ENCODE measurements at places on chromosomes 16 and 17. TPM values are rescaled to one million over a fixed set of nuclear protein-coding genes. Genes with fewer than 3 reads are reported as not detected.

GRCh38 chr17:60060474-60060873 lies 18.2 kb downstream of the HEATR6 start:
- H3K27ac ChIP-seq, result no peak overlapping the region
- H3K36me3 ChIP-seq, result no peaks in the 10 kb centered on the region
- H3K27me3 ChIP-seq, result no peaks in the 10 kb centered on the region
- no peak for DNase-seq

GRCh38 chr16:46582313-46582712 lies 38.9 kb downstream of the SHCBP1 start:
- H3K4me3 ChIP-seq, result no peak overlapping the region
- H3K27me3 ChIP-seq, result no peaks in the 10 kb centered on the region
- no peak for DNase-seq
- H3K27ac ChIP-seq, result no peak overlapping the region
- H3K36me3 ChIP-seq, result no peaks in the 10 kb centered on the region

GRCh38 chr17:59621771-59622170 lies 2.1 kb downstream of the CLTC start:
- H3K27ac ChIP-seq, result no peak overlapping the region
- no peak for DNase-seq
- no peaks in the 10 kb centered on the region for H3K27me3 ChIP-seq
- peak overlapping the region; percentile 97 for H3K4me3 ChIP-seq
- peaks cover 6% of the 10 kb centered on the region for H3K4me1 ChIP-seq

DNA sequence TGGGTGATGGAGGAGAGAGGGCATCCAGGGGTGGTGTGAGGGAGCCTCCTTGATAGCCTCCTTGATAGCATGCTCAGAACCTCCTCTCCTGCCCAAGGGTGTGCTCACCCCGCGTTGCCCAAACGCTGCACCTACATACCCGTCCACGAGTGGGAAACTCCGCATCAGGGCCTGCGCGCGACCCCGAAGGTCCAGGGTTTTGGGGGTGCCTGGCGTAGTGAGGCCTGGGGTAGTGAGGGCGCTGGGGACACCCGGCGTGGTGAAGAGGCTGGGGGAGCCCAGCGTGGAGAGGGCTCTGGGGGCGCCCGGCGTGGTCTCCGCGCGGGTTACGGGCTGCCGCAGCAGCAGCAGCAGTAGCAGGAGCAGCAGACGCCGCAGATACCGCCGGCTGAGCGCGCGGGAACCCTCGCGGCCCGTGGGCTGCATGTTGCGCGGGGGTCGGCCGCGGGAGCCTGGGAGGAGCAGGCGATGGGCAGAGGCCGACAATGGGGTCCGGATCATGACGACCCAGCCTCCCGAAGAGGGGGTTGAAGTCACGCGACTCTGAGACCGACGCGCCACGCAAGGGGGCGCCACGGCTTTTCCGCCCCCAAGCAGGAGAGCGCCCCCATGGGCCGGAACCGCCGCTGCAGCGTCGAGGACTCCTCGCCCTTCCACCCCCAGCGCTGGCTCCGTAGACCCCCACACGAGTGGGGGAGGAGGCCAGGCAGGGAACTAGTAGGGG lies at the start of gene DPEP3:
Gene DPEP3 (minus strand): TSS at position 545 of the 724 bp plus-strand sequence. CDS start 119 bp downstream, at position 426.
- no peaks in the 10 kb centered on the region for H3K27me3 ChIP-seq
- H3K4me3 ChIP-seq, result no peak within 1 kb of the TSS
- no peaks in the 10 kb centered on the region for H3K36me3 ChIP-seq
- no peak for DNase-seq
- no peak within 1 kb of the TSS for H3K27ac ChIP-seq

- no peaks in the 10 kb centered on the region for H3K36me3 ChIP-seq
- H3K27me3 ChIP-seq, result no peaks in the 10 kb centered on the region
- H3K27ac ChIP-seq, result no peak overlapping the region
- H3K4me1 ChIP-seq, result no peaks in the 10 kb centered on the region
- H3K4me3 ChIP-seq, result no peak overlapping the region
- no peak for DNase-seq
These were observed 16.7 kb upstream of the MLKL start for GRCh38 chr16:74717367-74717766.

DNA sequence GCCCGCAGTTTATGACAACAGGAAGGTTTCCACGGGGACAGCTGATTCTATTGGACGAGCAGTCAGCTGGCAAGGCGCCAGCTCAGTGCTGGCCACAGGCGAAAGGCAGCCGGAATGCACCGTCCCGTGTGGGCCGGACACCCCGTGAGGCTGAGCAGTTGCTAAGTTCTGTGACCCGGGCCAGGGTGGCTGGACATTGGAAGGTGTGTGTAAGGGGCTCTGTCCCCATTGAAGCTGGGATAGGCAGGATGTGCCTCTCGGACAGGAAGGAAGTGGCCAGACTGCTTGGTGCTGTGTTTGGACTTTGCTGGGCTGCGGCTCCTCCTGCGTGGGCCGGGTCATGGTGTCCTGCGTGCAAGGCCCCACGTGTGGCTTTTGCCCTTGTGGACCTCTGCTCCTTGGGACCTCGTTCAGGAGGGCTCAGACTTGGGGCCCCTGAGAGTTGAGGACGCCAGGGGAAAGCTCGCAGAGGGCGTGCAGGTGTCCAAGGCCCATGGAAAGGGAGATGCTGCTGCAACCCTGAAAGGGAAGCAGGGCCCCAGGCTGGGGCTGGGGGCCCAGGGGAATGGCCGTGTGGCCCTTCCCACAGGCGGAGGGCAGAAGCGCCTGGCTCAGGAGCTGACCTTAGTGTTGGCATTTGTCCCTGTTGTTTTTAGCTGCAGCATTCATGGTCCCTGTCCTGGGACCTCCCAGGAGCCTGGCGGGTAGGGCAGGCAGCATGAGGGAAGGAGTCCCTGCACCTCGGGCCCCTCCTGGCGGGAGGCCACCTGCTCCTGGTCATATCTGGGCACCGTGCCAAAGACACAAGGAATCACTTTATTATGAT lies 10.0 kb downstream of the BAIAP2 start:
- no peaks in the 10 kb centered on the region for H3K36me3 ChIP-seq
- H3K27ac ChIP-seq, result no peak overlapping the region
- peaks cover 15% of the 10 kb centered on the region for H3K4me1 ChIP-seq
- H3K27me3 ChIP-seq, result no peaks in the 10 kb centered on the region
- no peak overlapping the region for H3K4me3 ChIP-seq
- peak; percentile 64 for DNase-seq

DNA sequence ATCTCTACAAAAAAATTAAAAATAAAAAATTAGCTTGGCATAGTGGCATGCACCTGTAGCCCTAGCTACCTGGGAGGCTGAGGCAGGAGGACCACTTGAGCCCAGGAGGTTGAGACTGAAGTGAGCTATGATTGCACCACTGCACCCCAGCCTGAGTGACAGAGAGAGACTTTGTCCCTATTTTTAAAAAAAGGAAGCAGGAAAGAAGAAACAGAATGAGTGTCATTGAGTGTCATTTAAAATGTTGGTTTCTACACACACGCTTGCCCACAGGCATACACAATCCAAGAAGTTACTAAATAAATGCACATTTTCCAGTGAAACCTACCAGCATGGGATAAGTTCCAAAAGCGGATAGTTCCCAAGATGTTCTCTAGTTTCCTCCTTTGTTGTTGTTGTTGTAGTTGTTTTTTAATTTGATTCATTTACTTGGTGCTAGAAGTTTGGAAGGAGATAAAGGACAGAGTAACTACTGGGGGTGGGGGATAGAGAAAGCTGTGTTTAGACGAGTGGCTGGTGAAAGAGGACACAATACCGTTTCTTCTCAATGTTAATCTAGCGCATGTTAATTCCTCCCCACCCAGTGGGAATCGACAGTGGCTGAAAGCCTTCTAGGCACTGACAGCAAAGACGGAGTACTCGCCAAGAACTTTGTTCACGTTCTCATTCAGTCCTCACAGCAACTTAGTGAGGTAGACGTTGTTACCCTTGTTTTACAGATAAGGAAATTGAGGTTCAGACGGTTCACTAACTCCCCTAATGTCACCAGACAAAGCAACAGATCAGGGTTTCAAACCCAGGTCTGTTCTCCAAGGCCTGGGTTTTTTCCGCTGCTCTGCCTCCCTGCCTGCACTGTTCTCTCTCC lies 17.3 kb downstream of the MRPS23 start:
- H3K4me1 ChIP-seq, result no peaks in the 10 kb centered on the region
- no peaks in the 10 kb centered on the region for H3K36me3 ChIP-seq
- H3K27ac ChIP-seq, result peak overlapping the region; percentile 38
- no peaks in the 10 kb centered on the region for H3K27me3 ChIP-seq

DNA sequence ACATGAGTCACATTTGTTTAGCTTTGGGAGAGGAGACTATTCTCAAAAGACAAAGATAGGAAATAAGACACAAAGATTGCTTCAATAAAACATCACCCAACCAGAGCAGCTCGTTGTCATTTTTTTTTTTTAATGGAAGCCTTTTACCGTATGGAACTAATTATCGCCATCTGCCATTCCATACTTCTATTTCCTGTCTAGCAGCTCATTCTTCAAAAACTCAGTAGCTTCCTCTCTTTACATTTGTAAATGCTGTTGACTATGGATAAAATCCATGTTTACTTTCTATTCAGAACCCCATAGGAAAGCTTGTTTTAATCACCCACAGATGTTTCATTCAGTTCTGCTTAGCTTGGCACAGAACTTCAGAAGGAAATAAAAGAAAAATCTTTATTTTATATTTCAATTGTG lies 110.0 kb upstream of the PSMD7 start:
- no peaks in the 10 kb centered on the region for H3K27me3 ChIP-seq
- no peaks in the 10 kb centered on the region for H3K36me3 ChIP-seq
- DNase-seq, result no peak
- H3K4me3 ChIP-seq, result no peak overlapping the region
- H3K27ac ChIP-seq, result no peak overlapping the region

DNA sequence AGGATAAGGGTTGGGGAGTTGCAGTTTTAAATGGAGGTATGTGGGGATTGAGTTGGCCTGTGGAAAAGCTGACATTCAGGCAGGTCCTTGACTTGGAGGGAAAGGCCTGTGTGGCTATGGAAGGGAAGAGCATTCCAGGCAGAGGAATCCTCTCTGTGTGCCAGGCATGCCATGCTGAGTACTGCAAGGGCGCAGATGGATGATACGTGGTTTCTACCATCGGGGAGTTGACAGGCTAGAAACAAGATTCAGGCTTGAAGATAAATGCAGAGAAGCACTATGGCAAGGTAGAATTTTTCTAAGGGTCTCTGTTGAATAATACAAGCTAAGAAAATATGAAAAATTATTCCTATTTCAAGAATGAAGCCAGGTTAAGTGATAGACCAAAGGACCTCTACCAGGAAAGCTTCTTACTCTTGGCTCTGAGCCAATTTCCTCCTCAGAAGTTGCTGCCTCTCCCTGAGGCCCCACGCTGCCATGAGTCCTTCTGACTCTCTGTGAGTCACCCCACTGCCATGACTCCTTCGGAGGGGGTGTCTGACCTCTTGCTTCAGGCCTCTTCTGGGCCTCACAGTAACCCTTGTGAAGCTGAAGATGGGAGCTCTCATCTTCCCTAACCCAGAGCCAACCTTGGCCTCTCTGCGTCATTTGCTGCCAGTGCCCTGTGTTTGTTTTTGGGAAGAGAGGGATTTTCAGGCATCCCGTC lies 75.8 kb downstream of the WNT3 start:
- H3K4me1 ChIP-seq, result no peaks in the 10 kb centered on the region
- H3K36me3 ChIP-seq, result no peaks in the 10 kb centered on the region
- no peak overlapping the region for H3K4me3 ChIP-seq
- DNase-seq, result no peak
- H3K27me3 ChIP-seq, result no peaks in the 10 kb centered on the region

DNA sequence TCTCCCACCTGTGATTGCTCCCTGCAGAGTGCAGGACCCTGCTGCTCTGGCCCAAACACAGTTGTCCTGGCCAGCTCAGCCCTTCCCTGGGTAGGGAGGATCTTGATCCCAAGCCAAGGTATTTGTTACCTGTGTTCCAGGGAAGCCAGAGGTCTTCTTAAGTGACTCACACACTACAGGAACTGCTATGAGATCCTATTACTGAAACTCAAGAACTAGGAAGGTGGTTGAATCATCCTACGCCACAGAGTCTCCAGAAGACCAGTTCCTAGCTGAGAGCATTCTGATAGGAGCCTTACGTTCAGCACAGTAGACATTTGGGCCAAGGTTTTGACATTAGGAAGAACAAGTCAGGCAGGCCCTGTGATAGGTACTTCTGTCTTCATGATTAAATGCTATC lies 12.0 kb downstream of the CHST6 start:
- no peak overlapping the region for H3K4me3 ChIP-seq
- no peaks in the 10 kb centered on the region for H3K27me3 ChIP-seq
- no peak for DNase-seq
- H3K4me1 ChIP-seq, result no peaks in the 10 kb centered on the region
- no peaks in the 10 kb centered on the region for H3K36me3 ChIP-seq

DNA sequence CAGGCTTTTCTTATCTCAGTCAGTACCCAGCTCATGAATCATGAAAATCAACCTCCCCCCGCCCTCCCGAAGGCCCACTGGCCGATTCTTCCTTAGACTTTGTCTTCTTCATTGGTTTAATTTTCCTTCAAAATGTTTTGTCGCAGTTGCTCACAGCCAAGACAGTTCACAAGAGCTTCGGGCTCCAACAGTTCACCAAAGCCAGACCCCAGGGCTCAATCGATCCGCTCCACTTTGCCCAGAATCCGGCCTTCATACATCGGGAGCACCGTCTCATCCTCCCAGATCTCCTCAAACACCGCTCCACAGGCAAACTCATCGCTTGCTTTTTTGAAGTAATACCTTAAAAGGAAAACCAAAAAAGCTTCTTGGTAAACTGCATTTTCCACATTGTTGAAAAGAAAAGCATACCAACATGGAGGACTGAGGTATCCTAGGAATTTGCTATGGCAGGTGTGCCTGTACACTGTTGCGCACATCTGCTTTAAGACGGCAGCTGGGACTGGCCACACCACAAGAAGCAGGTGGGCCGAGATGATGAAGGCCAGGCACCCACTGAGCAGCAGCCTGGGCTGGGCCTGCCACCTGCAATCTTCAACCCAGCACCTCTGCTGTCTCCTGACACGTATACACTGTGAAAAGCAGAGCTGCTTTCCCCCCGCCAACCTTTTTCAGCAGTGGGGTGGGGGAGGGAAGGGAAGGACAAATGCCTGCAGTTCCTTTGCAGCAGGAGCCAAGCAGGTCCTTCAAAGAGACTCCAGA lies 31.5 kb downstream of the AXIN2 start:
- H3K36me3 ChIP-seq, result no peaks in the 10 kb centered on the region
- no peak overlapping the region for H3K4me3 ChIP-seq
- H3K27ac ChIP-seq, result peak overlapping the region; percentile 71
- H3K27me3 ChIP-seq, result no peaks in the 10 kb centered on the region

- no peaks in the 10 kb centered on the region for H3K4me1 ChIP-seq
- DNase-seq, result no peak
- no peak overlapping the region for H3K27ac ChIP-seq
- no peak overlapping the region for H3K4me3 ChIP-seq
- no peaks in the 10 kb centered on the region for H3K27me3 ChIP-seq
- H3K36me3 ChIP-seq, result no peaks in the 10 kb centered on the region
These were observed 295.3 kb downstream of the SLC39A11 start for GRCh38 chr17:72797142-72797541.

Gene SLC2A4
- 6.8 TPM for total RNA-seq

Gene WFIKKN1
- total RNA-seq, result 1.7 TPM

Gene BCAR1
- 90.2 TPM for total RNA-seq

Gene TMEM186
- 4.9 TPM for total RNA-seq

Gene GPR179
- 0.11 TPM for total RNA-seq

All from ovary (tissue), 10 donors.